KBM-7 (cell line): ENCODE measurements at places on chromosomes 1 and 21.

DNA sequence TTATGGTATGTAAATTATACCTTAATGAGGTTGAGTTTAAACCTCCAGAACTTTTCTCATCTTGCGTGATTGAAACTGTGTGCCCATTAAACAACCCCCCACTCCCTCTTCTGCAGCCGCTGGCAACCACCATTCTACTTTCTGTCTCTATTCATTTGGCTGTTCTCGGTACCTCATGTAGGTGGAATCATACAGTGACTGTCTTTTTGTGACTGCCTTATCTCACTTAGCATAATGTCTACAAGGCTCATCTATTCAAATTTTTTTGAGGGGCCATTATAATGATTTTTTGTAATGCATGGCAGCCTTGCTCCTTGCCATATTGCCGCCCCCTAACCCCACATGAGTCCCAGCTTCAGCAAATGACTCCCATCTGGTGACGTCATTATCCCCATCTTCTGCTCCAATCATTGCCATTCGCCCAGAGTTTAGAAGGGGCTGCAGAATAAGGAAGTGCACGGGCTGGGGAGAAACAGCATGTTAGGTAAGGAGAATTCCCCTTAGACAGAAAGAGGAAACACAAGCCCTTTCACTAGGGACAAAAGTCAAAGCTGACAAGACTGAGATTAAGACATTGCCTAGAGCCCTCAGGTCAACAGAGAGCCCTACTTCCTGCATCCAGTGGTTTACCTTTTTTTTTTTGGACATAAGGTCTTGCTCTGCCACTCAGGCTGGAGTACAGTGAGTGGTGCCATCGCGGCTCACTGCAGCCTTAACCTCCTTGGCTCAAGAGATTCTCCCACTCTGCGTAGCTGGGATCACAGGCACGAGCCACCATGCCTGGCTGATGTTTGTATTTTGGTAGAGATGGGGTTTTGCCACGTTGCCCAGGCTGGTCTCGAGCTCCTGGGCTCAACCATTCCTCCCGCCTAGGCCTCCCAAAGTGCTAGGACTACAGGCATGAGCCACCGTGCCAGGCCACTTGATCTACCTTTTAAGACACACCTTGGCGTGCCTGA lies 78.4 kb upstream of the ERRFI1 start:
- peak; percentile 44 for DNase-seq

- peak; percentile 98 for DNase-seq
These were observed 13.2 kb upstream of the PRMT2 start for GRCh38 chr21:46622226-46622625.

GRCh38 chr1:24694380-24694843 lies 50.8 kb upstream of the CLIC4 start:
- DNase-seq: peak; percentile 67

GRCh38 chr1:112472142-112472541 lies 36.6 kb upstream of the WNT2B start:
- no peak for DNase-seq

GRCh38 chr1:94643819-94644218 lies 102.3 kb upstream of the F3 start:
- no peak for DNase-seq

DNA sequence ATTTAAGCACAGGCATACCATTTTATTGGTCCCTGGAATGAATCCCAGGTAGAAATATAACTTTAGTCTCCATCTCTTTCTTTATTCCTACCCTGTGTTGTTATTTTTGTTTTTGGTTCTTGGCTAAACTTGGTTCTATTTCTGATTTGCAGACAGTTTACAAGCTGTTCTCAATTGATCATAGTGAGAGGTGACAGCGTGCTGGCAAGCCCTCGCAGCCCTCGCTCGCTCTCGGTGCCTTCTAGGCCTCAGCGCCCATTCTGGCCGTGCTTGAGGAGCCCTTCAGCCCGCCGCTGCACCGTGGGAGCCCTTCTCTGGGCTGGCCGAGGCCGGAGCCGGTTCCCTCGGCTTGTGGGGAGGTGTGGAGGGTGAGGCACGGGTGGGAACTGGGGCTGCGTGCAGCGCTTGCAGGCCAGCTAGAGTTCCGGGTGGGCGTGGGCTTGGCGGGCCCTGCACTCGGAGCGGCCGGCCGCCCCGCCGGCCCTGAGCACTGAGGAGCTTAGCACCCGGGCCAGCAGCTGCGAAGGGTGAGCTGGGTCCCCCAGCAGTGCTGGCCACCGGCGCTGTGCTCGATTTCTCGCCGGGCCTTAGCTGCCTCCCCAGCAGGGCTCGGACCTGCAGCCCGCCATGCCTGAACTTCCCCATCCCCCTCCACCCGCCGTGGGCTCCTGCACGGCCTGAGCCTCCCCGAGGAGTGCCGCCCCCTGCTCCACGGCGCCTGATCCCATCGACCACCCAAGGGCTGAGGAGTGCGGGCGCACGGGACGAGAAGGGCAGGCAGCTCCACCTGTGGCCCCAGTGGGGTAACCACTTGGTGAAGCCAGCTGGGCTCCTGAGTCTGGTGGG lies 38.7 kb downstream of the SNRPE start:
- DNase-seq: no peak

DNA sequence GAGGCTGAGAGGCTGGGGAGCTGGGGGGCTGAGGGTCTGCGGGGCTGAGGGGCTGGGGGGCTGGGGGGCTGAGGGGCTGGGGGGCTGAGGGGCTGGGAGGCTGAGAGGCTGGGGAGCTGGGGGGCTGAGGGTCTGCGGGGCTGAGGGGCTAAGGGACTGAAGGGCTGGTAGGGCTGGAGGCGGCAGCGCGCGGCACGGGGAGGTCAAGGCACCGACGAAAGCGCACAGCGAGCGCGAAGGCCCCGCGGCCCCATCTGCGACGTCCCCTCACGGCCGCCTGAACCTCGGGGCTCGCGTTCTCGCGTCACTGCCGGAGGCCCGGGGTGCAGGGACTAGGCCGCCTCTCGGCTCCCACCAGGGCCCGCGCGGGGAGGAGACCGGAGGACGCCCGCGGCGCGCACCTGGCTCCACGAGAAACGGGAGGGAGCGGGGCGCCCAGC lies 356 bp downstream of the INTS11 start:
- DNase-seq: no peak

GRCh38 chr21:43193088-43193650 lies 24.4 kb downstream of the CRYAA start:
- no peak for DNase-seq

GRCh38 chr1:33687000-33687399 lies 176.9 kb upstream of the HMGB4 start:
- DNase-seq: no peak

DNA sequence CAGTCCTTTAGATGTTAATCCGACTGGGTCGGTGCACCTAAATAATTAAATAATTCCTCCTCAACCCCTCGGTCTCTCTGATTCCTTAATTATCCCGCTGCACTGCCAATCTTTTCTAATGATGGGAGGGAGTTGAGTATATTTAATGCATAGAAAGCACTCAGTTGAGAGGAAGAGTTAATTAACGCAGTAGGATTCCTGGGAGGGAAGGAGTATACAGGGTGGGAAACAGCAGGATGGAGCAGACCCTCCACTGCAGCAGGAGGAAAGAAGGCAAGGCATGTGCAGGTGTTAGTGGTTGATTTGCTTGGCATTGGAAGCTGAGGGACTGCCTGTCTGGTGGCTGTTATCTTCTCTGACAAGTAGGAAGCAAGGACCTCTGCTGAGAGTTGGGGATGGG lies 9.9 kb upstream of the REN start:
- DNase-seq: no peak

- no peak for DNase-seq
These were observed 17.2 kb downstream of the PTP4A2 start for GRCh38 chr1:31920956-31921355.

DNA sequence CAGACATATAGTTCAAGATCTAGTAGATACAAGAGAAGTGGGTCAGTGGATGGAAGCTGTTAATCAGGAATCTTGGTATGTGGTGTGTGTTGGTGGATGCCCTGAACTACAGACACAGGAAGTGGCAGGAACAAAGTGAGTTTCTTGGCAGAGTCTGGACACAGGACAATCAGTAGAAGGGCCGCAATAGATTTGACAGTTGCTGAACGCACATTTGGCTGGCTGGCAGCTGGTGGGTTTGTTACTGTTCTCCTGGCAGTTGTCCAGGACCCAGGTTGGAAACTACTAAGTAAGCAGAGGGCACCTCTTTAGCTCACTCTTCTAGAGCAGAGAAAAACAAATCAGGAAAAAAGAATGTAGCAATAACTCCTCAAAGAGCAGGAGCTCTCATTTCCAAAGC lies 13.2 kb downstream of the KRTAP26-1 start:
- no peak for DNase-seq

DNA sequence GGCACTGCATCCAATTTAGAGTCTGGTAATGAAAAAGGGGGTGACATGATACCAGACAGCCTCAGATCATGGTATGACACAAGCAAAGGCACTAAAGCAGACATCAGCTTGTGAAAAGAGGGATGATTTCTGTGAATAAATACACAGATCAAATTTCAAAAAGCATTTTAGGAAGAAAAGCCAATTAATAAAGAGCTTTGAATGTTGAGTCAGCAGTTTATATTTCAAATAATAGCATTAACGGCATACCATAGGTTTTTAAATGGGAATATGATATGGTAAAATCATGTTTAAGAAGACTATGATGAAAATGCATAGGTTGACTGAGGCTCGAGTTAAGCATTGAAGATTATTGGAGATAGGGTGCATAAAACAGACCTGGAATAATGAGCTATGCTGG lies 13.5 kb downstream of the KCNT2 start:
- no peak for DNase-seq

- DNase-seq: no peak
These were observed 14.9 kb downstream of the TCP10L start for GRCh38 chr21:32570456-32570855.

GRCh38 chr1:8736927-8737326 lies 80.5 kb downstream of the RERE start:
- peak; percentile 31 for DNase-seq

GRCh38 chr21:42472521-42472920 lies 23.5 kb downstream of the RSPH1 start:
- DNase-seq: no peak

DNA sequence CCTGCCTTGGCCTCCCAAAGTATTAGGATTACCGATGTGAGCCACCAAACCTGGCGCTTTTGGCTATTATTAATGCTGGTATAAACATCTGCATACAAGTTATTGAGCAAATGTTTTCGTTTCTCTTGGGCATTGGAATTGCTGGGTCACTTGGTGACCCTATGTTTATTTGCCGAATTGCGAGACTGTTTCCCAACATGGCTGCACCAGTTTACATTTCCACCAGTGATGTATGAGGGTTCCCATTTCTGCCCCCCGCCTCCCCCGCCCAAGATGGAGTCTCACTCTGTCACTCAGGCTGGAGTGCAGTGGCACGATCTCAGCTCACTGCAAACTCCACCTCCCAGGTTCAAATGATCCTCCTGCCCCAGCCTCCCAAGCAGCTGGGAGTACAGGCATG lies 20.9 kb downstream of the SFPQ start:
- DNase-seq: no peak

GRCh38 chr1:245060684-245061374 lies 94.0 kb upstream of the KIF26B start:
- no peak for DNase-seq

DNA sequence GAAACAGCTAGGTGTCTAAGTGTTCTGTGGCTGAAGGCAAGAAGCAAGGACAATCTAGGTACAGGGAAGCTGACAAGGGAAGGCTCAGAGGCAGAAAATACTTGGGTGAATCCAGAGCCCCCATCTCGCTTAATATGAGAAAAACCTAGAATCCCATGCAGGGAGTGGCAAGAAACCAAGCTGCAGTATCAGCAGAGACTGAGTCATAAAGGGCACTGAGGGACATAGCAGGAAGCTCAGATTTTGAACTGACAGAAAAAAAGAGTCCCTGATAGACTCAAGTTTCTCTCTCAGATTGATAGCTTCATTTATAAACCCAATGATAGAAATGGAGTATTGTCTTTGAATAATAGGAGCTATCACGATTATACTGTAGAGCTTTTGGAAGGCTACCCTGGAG lies 77.3 kb upstream of the KCNJ15 start:
- DNase-seq: no peak

- no peak for DNase-seq
These were observed 45.7 kb downstream of the PTGS2 start for GRCh38 chr1:186634511-186634910.

- no peak for DNase-seq
These were observed 208.7 kb downstream of the HLX start for GRCh38 chr1:221087919-221088318.

DNA sequence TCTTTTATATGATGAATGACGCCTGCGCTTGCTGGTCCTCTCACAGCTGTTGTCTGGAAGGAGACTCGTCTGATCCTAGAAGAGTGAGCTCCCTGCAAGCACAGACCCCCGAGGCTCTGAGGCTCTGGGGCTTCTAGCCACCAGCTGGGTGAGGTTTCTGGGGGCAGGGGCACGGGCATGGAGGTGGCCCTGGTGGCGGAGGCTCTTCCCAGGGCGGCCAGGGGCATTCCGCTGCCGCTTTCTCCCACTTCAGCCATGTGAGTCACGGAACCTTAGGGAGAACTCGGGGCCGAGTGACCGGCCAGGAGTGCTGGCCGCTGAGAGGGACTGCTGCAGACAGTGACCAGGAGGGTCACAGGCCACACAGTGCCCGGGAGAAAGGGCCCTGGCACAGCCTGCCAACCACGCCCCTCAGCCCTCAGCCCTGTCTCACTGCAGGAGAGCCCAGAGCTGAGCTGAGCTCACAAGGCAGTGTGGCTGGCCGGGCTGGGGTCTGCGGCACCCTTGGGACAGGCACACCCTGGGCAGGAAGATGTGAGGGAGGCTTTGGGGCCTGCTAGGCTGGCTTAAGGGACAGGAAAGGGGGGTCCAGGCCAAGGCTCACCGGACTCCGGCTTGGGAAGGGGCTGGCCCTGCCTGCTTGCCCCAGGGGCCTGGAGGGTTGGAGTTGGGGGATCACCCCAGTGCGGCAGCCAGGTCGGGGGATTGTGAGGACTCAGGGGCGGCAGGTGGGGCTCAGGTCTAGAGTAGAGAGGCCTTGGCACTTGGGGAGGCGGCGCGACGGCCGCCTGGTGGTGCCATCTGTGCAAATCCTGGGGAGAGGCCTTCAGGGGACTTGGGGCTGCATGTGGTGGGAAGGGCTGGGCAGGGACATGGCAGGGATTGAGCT lies 35.7 kb downstream of the MORN1 start:
- no peak for DNase-seq

DNA sequence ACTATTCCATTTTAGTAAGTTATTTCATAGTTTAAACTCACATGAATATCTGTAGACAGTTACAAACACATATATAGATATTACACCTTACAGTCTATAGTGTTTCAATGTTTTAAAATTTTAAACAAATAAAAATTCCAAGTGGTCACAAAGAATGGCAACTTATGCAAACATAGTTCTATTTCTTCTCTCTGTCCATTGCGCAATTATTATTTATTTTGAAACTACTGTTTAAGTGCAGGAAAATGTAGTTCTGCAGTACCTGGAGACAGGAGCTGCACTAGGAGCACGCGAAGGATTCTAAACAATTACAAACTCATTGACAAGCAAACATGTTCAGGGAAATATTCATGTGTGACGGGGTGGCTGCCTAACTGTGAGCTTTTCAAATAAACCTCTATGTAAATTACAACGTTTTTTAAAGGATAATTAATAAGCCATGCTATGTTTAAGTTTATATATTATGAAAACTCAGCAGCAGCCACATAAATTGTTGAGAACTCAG lies 312.0 kb upstream of the DUSP10 start:
- DNase-seq: no peak

- peak; percentile 65 for DNase-seq
These were observed 60.0 kb upstream of the RGS21 start for GRCh38 chr1:192256674-192257334.
